ENCODE measurements at places on chromosomes 2 and 18. TPM values are rescaled to one million over a fixed set of nuclear protein-coding genes. Genes with fewer than 3 reads are reported as not detected.

DNA sequence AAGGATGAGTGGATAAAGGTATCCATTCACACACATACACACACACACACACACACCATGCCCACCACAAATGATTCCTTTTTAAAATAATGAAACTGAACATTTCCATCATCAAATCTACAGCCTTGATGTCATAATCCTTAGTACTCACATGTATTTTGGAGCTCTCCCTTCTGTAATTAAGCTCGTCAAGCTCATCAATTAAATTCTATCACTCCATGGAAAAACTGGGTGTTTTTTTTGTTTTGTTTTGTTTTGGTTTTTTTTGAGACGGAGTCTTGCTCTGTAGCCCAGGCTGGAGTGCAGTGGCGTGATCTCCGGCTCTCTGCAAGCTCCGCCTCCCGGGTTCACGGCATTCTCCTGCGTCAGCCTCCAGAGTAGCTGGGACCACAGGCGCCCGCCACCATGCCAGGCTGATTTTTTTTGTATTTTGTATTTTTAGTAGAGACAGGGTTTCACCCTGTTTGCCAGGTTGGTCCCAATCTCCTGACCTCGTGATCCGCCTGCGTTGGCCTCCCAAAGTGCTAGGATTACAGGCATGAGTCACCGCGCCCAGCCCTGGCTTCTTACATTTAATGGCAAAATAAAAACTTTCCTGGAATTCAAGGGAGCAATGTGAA lies 78.6 kb upstream of the RGPD4 start:
- H3K4me1 ChIP-seq, result no peaks in the 10 kb centered on the region
- DNase-seq, result no peak
- H3K4me3 ChIP-seq, result no peak overlapping the region
- H3K27ac ChIP-seq, result no peak overlapping the region
- H3K36me3 ChIP-seq, result no peaks in the 10 kb centered on the region
- no peaks in the 10 kb centered on the region for H3K27me3 ChIP-seq

The CHRNA1 gene
- total RNA-seq, result not detected

DNA sequence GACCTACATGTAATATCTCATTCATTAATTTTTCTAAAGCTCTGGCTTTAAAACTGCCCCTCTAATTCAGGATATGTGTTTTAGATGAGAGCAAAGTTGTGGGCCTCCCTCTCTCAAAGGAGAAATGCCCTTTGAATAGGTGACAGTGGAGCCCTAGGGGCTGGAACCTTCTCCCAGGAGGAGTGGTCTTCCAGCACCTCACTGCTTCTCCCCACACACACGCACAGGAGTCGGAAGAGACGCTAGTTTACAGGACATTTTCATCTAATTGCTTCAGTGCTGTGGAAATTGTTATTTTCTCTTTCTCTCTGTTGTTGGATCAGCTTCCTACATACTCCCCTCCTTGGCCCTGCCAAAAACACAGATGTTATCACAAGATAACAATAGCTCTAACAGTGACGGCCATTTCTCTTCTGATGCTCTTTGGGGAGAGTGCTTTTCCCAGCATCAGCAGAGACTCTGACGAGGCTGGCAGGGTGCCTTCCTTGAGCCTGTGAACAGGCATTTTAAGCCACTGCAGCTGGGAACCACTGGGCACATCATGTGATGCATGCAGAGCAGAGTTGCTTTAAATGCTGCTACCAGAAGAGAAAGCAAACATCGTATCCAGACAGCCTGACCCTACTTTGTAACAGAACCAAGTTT lies 209.4 kb upstream of the SP5 start:
- H3K4me1 ChIP-seq, result peaks cover 64% of the 10 kb centered on the region
- peak overlapping the region; percentile 82 for H3K27ac ChIP-seq
- peaks cover 17% of the 10 kb centered on the region for H3K27me3 ChIP-seq
- peak overlapping the region; percentile 21 for H3K4me3 ChIP-seq
- H3K36me3 ChIP-seq, result no peaks in the 10 kb centered on the region

The SLC4A1AP gene
- total RNA-seq, result 27.8 TPM

DNA sequence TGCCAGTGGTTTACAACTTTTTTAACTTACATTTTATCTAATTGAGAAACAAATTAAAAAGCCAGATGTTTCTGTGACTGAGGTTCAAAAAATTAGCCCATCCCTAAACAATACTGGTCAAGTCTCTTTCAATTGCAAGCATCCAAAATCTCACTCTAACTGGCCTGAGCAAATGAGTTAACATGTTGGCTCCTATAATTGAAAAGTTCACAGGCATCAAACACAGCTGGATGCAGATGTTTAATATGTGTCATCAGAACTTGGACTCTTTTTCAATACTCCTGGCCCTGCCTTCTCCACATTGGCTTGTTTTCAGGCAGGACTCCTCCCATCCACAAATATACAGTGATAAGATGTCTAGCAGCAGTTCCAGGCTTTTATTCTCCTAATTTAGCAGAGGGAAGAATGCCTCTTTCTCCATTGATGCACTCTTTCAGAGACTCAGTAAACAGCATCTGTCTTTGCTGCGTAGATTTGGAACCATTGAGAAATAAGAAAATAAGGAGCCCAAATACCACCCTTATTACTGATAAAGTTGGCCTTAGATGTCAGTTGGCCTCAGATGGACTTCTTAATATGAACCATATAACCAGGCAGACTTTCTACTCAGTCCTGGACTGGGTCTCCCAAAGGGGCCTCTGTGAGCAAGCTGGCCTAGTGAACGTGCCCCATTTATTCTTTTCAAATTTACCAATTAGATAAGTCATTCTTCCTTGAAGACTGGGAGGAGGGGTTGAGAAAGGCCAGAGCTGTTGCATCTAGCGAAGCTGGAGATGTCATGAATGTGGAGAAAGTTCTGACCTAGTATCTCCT lies 30.4 kb upstream of the FN1 start:
- no peaks in the 10 kb centered on the region for H3K36me3 ChIP-seq
- no peak overlapping the region for H3K27ac ChIP-seq
- peaks cover 7% of the 10 kb centered on the region for H3K27me3 ChIP-seq
- no peak overlapping the region for H3K4me3 ChIP-seq
- H3K4me1 ChIP-seq, result no peaks in the 10 kb centered on the region

DNA sequence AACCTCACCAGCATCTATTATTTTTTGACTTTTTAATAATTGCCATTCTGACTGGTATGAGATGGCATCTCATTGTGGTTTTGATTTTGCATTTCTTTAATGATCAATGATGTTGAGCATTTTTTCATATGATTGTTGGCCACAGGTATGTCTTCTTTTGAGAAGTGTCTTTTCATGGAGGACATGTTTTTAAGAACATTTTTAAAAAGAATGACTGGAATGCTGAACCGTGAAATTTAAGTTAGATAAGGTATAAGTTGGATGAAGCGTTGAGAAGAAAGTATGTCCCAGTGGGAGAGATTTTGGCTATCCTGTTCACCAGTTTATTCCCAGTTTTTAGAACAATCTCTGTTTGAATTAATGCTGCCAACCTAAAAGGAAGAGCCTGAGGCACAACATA lies 365.9 kb downstream of the CELF4 start:
- no peak overlapping the region for H3K27ac ChIP-seq
- H3K36me3 ChIP-seq, result no peaks in the 10 kb centered on the region
- no peaks in the 10 kb centered on the region for H3K4me1 ChIP-seq
- DNase-seq, result no peak
- H3K27me3 ChIP-seq, result no peaks in the 10 kb centered on the region

GRCh38 chr2:106178716-106179115 lies 15.4 kb downstream of the UXS1 start:
- no peak overlapping the region for H3K4me3 ChIP-seq
- H3K27ac ChIP-seq, result no peak overlapping the region

- DNase-seq, result no peak
- no peak overlapping the region for H3K27ac ChIP-seq
- H3K27me3 ChIP-seq, result peaks cover 17% of the 10 kb centered on the region
- peaks cover 5% of the 10 kb centered on the region for H3K4me1 ChIP-seq
Measured at GRCh38 chr2:688504-689076, 11.4 kb upstream of the TMEM18 start.

GRCh38 chr2:130845505-130846085 lies 8.9 kb downstream of the ARHGEF4 start:
- H3K27me3 ChIP-seq, result no peaks in the 10 kb centered on the region
- DNase-seq, result no peak
- H3K27ac ChIP-seq, result no peak overlapping the region
- no peaks in the 10 kb centered on the region for H3K36me3 ChIP-seq
- no peak overlapping the region for H3K4me3 ChIP-seq

The TRAPPC12 gene
- 97.5 TPM for total RNA-seq

DNA sequence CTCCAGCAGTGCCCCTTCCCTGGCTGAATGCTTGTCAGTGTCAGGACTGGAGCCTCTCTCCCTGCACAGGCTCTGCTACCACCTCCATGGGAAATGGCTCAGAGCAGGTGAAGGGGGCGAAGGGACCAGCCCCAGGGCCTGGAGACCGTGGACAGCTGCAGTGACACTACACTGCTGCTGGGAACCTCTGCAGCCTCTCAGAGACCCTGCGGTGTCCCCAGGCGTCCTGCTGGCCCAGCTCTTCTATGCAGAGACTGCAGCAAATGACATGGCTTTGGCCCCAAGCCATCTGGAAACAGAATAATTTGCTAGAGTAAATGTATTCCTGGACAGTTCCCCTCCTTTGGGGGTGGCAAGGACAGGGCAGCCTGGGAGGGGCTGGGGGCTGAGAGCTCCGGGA lies 53.2 kb downstream of the CIB4 start:
- peaks cover 5% of the 10 kb centered on the region for H3K4me1 ChIP-seq
- H3K27me3 ChIP-seq, result peaks cover 38% of the 10 kb centered on the region
- H3K36me3 ChIP-seq, result no peaks in the 10 kb centered on the region
- DNase-seq, result no peak
- H3K4me3 ChIP-seq, result no peak overlapping the region
- H3K27ac ChIP-seq, result no peak overlapping the region

The RAD51AP2 gene
- not detected for total RNA-seq

The AP1S3 gene
- 12.9 TPM for total RNA-seq

The SYT4 gene
- not detected for total RNA-seq

- no peak overlapping the region for H3K4me3 ChIP-seq
- no peaks in the 10 kb centered on the region for H3K36me3 ChIP-seq
- DNase-seq, result no peak
- peaks cover 12% of the 10 kb centered on the region for H3K4me1 ChIP-seq
Measured at GRCh38 chr2:202610380-202610779, 24.4 kb upstream of the FAM117B start.

- peaks cover 6% of the 10 kb centered on the region for H3K4me1 ChIP-seq
- H3K27me3 ChIP-seq, result no peaks in the 10 kb centered on the region
- H3K36me3 ChIP-seq, result no peaks in the 10 kb centered on the region
Measured at GRCh38 chr18:72181241-72181764, 362.8 kb downstream of the CBLN2 start.

DNA sequence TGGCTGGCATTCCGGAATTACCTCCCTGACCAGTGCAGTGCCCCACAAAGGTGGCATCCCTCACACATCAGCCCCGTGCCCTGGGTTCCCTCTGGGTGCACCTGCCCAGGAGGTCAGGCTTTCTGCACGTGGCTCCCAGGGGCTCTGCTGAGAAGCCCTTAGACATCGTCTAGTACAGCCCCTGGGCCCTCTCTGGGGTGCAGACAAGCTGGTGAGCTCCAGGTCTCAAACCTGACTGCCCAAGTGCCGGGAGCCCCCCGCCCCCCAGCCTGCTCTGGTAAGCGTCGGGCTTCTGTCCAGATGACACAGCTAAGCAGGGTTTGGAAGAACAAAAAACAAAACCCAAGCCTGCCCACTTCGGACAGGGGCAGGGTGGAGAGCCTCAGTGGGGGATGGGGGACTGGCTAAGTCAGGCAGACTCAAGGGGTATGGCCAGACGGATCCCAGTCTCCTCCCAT lies 20.2 kb downstream of the TWIST2 start:
- peaks cover 1% of the 10 kb centered on the region for H3K36me3 ChIP-seq
- peaks cover 5% of the 10 kb centered on the region for H3K4me1 ChIP-seq
- no peak for DNase-seq
- H3K27me3 ChIP-seq, result peaks cover 3% of the 10 kb centered on the region

The ANKRD29 gene
- not detected for total RNA-seq

DNA sequence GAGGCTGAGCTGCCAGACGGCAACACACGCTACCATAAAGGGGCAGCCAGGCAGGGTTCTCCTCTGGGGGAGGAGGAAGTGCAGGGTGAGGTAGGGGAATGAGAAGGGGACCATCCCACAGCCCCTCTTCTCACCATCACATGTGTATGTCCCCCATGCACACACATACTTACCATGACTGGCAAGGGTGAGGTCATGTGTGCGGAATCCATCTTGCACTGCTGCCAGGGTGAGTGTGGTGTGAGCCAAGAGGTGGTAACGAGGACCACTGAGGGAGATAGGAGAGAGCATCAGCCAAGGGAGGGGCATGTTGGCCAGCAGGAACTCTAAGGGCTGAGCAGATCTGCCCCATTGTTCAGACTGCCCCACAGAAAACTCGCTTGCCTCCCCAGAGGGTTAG lies 7.1 kb downstream of the WDR54 start:
- H3K36me3 ChIP-seq, result peaks cover 7% of the 10 kb centered on the region
- peaks cover 3% of the 10 kb centered on the region for H3K4me1 ChIP-seq
- no peak overlapping the region for H3K4me3 ChIP-seq
- no peaks in the 10 kb centered on the region for H3K27me3 ChIP-seq
- H3K27ac ChIP-seq, result no peak overlapping the region
- no peak for DNase-seq

DNA sequence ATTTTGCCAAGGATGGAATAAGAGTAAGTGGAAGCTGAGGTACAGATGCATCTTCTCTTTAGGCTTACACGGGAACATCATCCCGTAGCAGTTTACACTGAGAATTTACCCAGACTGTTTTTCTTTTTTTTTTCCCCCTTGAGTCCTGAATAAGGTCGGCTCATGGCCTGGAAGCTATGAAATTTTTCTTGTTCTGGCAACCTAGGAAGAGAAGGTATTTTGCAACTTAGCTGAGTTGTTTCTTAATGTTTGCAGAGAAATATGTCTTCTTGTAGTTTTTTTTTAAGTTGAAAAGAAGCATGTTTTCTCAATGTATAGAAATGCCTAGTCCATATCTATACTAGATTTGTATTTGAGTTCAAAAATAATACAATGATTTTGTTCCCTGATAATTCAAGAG lies 712.5 kb downstream of the TDRD15 start:
- no peaks in the 10 kb centered on the region for H3K4me1 ChIP-seq
- no peaks in the 10 kb centered on the region for H3K27me3 ChIP-seq
- no peaks in the 10 kb centered on the region for H3K36me3 ChIP-seq
- H3K4me3 ChIP-seq, result no peak overlapping the region

The SERPINB13 gene
- total RNA-seq, result not detected

All from activated CD8-positive, alpha-beta memory T cell treated with anti-CD3 and anti-CD28 coated beads, Interleukin-2, amount 10 ng/mL, durations not matched to agents 7 days and 5 days (primary cell).